ENCODE measurements at places on chromosomes 7 and 10.

DNA sequence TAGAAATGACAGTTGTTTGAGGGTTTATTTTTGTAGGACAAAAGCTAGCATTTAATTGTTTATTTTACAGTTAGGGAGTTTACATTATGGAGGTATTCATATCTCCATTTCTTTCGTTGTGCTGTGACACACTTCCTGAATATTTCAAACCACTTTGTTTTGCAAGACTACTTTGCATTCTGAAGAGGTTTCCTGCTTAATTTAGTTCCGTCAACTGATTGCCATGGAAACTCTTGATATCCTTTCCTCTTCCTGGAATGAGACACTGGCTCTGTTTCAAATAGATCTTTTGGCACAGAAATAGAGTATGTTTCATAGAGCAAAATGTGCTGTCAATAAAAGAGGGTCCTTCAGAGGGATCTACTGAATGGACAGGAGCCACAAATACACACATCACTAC, 159.5 kb upstream of the AGR3 start:
- no peak for DNase-seq

- DNase-seq = no peak
These were observed 115.0 kb downstream of the TAF3 start for GRCh38 chr10:7933262-7933661.

DNA sequence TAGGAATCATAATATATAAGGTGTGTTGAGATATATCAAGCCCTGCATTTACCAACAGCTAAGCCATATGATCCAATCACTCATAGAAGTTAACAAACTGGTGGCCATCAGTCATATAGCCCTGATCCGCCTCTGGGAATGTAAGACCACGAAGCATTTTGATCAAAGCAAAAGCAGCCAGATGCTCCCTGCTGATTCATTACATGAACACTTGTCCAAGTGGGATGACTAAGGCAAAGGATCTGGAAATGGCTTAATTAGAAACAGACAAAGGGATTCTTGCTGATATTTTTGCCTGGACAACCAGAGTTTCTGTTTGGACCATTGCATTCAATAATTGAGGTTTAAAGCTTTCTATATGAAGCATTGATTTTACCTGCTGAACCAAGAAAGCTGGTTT, 535.5 kb downstream of the GPAM start:
- no peak for DNase-seq

DNA sequence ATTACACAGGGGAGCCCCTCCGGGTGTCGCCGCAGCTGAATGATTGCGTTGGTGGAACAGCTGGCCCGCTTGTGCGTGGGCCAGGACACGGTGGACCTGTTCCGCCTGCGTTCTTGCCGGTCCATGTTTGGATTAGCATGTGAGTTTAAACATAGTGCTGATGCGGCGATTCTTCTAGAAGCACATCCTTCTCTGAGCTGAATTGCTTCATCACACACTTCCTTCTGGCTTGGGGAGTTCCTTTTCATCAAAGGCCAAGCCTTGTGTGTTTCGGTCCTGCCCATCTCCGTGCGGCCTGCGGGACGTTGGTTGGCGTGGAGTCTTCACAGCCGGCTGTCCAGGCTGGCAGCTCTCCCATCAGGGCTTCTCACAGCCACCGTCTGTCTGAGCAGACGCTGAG, 45.5 kb upstream of the SLC29A4 start:
- DNase-seq = no peak

DNA sequence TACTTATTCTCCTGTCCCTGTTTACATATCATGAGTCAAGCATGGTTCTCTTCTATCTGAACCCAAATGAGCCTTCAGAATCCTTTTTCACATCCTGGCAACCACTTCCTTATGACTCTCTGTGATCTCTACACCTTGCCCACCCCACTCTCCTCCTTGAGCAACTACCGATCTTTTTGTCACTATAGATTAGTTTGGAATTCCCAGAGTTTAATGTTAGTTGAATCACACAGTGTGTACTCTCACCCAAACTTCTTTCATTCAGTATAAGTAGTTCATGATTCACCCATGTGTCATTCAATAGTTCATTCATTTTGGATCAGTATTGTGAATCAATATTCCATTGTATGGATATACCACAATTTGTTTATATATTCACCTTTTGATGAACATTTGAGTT, 55.3 kb downstream of the TFAM start:
- no peak for DNase-seq

- no peak for DNase-seq
These were observed 6.0 kb downstream of the PAX2 start for GRCh38 chr10:100751211-100751933.

GRCh38 chr10:3805791-3806461, 20.9 kb upstream of the KLF6 start:
- DNase-seq = no peak

GRCh38 chr7:92768501-92769393, 67.6 kb downstream of the CDK6 start:
- no peak for DNase-seq

- no peak for DNase-seq
These were observed 196.1 kb upstream of the PRSS1 start for GRCh38 chr7:142553216-142553615.

GRCh38 chr10:86592413-86592812, 61.9 kb upstream of the OPN4 start:
- DNase-seq = no peak

DNA sequence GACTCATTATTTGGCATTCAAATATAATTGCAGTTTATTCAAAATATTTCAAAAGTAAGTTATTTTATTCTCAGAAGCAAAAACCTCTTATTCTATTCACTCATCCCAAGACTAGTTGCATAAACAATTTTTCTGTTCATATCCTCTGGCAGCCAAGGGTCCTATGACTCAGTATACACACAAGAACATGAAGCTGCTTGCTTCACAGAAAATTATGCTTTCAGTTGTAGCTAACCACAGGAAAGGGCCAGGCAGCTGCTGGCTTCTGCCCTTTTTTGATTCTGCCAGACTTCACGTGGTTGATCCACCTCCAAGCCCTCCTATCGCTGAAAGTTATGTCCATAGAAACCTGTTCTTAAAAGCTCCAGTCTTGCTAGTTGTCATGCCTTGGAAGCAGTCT, 108.8 kb downstream of the ABCA13 start:
- no peak for DNase-seq

GRCh38 chr7:133431134-133431724, 178.4 kb downstream of the EXOC4 start:
- no peak for DNase-seq

- DNase-seq = no peak
These were observed 443.8 kb downstream of the SORCS1 start for GRCh38 chr10:106720683-106721082.

- DNase-seq = no peak
These were observed 6.4 kb downstream of the ZMIZ2 start for GRCh38 chr7:44754802-44755697.
